Left renal cortex interstitium (tissue), 4 donors: ENCODE measurements at places on chromosomes 4 and X. TPM values are rescaled to one million over a fixed set of nuclear protein-coding genes. Genes with fewer than 3 reads are reported as not detected.

Gene ELOVL6
- 33.2 TPM for polyA plus RNA-seq

Gene ELF2
- 60.9 TPM for polyA plus RNA-seq

Gene FAM47E
- 10.2 TPM for polyA plus RNA-seq

Gene MMGT1
- polyA plus RNA-seq = 23.8 TPM

Gene HTT
- polyA plus RNA-seq = 28.6 TPM

- DNase-seq = no peak
Measured at GRCh38 chr4:105896984-105897775, 1.9 kb downstream of the NPNT start.

DNA sequence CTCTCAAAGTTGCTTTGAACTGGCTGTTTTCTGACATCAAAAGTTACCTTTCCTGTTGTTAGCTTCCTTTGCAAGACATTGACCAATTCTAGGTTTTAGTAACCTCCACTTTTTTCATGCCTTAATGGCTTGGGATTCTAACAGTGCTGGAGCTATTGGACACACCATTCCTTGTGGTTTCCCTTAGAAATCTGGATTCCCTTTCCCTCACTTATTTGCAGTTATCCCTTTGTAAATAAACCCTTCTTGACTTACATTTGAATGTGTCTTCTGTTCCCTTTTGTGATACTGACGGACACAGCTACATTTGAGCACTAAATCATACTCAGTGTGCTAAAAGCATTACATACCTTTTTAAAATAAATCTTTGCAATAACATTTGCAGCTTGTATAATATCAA, 1927.6 kb upstream of the IGFBP7 start:
- DNase-seq = no peak

DNA sequence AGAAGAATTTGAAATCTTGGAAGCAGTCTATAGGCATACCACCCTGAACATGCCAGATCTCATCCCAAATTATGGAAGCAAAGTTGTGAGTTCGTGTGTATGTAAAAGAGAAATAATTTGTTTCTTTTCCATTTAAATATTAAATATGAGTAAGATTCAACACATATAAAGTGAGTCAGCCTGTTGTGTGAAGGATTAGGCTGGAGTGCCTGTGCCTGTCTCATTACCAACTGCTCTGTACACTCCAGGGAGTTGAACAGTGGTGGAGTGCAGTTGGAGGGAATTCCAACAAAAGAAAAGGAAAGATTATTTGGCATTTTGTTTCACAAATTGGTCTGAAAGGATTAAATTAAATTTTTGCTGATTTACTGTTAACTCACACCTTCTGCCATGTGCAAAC, 435.6 kb downstream of the FAT4 start:
- DNase-seq = no peak

- no peak for DNase-seq
Measured at GRCh38 chr4:141730805-141731204, 94.4 kb downstream of the IL15 start.

DNA sequence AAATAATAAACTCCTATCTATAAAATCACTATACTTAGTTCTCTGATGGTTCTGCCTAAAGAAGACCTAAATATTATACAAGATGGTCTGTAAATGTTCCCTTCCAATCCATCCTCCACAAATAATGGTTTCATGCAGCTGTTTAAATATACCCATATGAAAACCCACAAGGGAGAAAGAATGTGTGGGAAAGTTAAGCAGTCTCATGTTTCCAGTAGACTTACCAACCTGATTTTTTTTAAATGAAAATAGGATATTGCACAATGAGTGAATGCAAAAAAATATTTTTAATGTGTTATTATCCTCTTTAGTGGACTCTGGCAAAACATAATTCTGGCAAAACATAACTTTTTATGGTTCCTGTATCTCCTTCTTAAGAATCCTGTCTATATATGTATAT, 23.3 kb downstream of the CAMK2D start:
- DNase-seq = no peak

GRCh38 chr4:112819729-112820128, 182.8 kb downstream of the LARP7 start:
- no peak for DNase-seq

- no peak for DNase-seq
Measured at GRCh38 chr4:176306837-176307665, 12.7 kb upstream of the SPCS3 start.

GRCh38 chrX:24464498-24464835, 619 bp upstream of the PDK3 start:
- no peak for DNase-seq

DNA sequence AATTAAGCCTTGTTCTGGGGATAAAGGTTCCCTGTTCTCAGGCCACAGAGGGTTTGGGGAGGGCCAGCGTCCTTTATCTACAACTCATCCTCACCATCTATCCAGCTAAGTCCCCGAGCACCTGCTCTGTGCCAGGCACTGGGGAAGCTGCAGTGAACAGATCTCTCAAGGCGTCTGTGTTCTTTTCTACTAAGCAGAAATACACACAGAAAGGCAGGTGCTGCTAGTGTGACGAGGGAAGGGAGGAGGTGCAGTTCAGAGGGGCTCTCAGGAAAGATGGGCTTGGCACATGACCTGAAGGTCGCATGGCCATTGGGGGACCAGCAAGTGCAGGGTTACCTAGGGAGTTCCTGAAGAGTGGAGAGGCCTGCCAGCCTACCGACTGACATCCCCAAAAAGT, 352.2 kb downstream of the NR3C2 start:
- DNase-seq = no peak

GRCh38 chr4:66906314-66906713, 639.0 kb downstream of the CENPC start:
- no peak for DNase-seq

- no peak for DNase-seq
Measured at GRCh38 chrX:103727115-103727514, 16.4 kb downstream of the TMEM31 start.

DNA sequence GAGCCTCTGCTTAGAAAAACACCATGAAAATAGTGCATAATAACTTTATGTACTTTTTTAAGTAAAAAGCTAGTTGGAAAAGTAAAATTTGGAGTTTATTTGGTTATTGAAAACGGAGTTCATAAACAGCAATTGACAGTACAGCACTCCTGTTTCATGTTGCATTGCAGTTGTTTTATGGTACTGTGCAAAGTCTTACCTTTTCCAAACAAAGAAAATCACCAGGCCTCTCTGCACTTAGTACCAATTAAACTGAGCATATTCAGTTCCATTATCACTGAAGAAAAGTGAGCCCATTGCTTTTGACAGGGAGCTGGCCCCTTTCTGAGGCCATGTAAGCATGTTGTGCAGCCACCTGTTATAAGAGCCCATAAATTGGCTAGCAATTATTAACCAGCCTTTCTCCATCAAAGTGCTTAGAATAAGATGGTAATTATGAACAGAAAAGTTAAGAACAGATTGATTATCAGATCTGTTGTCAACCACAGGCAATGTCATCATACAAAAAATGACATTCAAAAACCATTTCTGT, 376.6 kb upstream of the EMCN start:
- no peak for DNase-seq

DNA sequence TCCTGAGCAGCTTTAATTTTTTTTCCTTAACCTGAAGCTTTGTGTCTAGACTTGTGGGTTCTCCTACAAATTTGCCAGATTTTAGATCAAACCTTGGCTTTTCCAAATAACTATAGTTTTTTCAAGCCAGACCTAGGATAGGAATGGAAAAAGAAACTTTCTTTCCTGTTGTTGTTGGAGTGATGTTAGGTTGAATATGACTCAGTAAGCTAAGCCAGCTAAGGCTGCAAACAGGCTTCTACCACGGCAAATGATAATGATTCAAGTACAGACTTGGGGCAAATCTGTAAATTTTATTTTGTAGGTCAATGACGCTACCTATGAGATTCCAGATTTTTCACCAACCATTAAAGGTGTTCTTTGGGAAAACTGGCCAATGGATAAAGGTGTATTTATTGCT, 45.6 kb downstream of the WDR19 start:
- DNase-seq = no peak
